ENCODE measurements at places on chromosomes 3 and 15.

GRCh38 chr15:89512631-89513030 is 16.2 kb upstream of the RHCG start:
- no peak for DNase-seq

DNA sequence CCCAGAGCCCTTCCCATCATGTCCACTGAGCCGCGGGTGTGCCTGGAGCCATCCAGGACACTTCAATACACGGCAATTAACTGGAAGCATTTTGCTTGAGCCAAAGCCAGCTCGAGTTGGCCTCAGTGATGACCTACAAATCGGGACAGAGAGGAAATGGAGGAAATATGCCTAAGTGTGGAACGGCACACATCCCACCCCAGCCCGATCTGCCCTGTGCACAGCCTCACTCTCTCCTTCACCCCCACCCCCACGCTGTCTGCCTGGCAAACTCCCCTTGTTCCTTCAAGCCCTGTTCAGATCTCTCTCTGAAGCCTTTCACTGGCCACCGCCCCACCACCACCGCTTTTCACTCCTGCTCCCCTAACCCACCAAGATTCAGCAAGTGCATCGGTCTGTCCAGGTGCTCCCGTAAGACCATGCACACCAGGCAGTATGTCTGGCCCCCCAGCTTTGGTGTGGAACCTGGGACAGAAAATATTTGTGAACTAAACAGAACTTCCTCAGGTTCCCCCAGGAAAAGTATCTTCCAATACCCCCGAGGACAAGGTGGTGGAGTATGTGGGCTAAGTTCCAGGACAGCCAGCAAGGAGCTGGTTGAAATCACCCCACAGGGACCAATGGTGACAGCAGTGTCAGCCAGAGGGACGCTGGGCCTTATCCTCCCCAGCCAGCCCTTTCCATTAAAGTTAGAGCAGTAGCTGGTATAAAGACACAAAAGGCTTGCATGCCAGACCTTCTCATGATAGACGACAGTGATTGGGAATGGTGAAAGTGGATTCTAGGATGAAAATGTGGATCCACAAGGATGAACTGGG is 83.7 kb downstream of the VGLL4 start:
- DNase-seq, result no peak

GRCh38 chr3:126170073-126170777 is 10.2 kb downstream of the ALDH1L1 start:
- no peak for DNase-seq

- peak; percentile 18 for DNase-seq
These were observed 408.0 kb downstream of the NAALADL2 start for GRCh38 chr3:175267121-175267531.

- no peak for DNase-seq
These were observed 52.1 kb upstream of the WDR72 start for GRCh38 chr15:53811530-53811929.

DNA sequence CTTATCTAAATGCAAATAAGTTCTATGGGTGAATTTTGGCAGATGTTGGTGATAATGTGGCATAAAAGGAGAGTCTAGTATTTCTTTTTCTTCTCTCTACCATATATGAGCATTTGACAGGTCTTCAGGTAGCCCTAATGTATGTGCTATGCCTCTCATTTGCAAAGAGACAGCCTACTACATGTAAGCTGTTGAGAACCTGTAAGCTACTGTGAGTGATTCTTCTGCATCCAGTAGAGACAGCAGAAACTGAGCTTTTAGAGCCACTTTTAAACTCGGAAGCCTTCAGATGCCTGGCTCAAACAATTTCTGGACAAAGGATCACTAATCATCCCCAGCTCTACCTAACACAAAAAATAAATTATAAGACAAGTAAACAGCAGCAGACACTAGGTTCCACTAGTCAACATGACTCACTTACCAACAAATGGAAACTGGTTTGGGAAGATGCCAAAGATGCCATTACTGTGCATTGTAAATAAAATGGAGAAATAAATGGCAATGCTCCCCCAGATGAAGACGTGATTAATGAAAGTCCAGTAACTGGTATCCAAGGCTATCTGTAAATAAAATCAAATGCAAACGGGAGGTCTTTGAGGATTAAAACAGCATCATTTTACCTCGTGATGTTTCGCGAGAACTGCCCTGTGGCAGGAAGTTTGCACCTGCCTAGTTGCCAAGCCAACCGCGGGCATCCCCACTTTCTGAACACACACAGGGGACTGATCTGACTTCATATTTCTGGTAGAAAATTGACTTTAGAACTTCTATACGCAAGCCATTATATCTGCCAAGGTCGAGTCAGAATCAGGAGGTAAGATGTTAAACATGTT is 245.3 kb downstream of the DTWD1 start:
- DNase-seq, result no peak

GRCh38 chr15:61749169-61749568 is 311.1 kb downstream of the VPS13C start:
- no peak for DNase-seq

GRCh38 chr3:168612671-168613070 is 516.9 kb upstream of the GOLIM4 start:
- no peak for DNase-seq

GRCh38 chr3:123334056-123334455 is 114.8 kb downstream of the ADCY5 start:
- DNase-seq, result no peak

DNA sequence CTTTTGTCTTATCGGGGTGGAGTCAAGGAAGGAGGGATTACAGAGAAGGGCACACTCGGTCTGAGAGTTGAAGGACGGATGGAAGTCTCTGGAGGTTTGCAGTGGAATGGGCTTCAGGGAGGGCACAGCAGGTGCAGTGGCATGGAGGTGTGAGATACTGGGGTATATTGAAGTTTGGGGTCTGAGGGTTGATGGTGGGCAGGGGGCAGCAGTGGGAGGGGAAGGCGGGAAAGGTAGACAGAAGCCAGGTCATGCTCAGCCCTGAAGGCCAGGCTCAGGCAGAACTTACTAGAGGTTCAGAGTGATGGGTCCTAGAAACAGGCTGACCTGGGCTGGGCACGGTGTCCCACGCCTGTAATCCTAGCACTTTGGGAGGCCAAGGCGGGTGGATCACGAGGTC is 52.7 kb downstream of the HRH1 start:
- no peak for DNase-seq

GRCh38 chr15:32723171-32723948 is 5.6 kb downstream of the GREM1 start:
- no peak for DNase-seq

GRCh38 chr3:123749711-123750110 is 134.4 kb downstream of the MYLK start:
- peak; percentile 67 for DNase-seq

GRCh38 chr15:89391685-89392257 is 57.1 kb upstream of the POLG start:
- no peak for DNase-seq

GRCh38 chr3:142095841-142096240 is 53.5 kb downstream of the TFDP2 start:
- DNase-seq, result no peak

DNA sequence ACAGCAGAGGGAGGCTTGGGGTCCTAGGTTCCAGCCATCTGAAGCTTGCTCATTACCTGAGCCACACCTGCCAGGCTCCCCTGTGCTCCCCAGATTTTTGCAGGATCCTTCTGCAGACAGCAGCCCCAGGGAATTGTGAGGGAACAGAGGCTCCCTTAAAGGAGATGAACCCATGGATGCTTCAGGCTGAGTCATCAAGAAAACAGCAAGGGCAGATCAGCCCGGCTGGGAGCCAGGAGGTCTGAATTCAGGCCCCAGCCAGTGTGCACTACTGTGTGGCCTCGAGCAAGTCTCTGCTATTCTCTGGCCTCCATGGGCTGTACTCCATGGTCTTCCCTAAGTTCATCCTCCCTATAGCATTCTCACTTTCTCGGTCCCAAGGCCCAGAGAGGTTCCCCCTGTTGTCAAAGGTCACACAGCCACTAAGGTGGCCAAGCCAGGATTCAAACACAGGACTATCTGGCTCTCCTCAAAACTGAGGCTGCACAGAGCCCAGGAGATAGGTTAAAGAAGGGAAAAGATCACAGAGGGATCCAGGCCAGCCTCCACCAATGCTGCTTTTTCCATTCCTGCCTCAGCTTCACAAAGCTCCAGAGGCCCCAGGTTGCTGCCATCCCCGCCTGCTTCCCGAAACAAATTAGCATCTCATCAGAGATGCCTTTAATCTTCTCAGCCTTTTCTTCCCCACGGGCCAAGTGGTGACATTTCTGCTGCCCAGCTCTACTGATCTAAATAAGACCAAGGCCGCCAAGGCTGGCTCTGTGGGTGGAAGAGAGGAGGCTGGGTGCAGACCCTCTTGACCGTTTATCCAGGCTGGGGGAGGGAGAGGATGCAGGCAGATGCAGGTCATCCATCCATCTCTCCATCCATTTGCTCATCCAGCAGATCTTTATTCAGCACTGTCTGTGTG is 21.2 kb upstream of the GRIP2 start:
- peak; percentile 63 for DNase-seq

GRCh38 chr3:191699546-191699945 is 238.6 kb downstream of the PYDC2 start:
- no peak for DNase-seq

DNA sequence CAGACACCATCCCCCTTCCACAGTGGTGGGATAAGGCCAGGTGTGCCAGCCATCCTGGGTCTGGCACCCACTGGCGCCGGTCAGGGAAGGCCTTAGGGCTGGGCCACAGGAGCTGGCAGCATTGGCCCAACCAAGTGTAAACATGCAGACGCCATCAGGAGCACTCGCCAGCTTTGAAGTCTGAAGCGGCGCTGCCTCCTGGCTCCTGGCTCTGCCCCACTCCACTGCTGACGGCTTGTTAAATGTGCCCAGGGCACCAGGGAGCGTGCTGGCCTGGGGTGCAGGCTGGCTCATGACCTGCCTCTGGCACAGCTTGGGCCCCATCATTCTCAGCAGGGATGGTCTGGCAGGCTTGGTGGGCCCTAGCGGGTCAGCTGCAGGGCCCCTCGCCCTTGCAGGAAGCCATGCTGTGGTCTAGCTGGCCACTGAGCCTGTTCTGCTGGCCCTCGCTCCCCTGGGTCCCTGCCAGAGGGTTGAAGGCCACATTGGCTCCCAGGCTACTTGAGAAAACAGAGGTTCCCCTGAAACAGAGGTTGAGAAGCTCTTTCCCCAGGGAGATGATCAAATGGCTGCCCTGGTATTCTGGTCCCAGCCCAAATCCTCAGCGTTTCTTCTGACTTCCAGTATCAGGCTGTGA is 116.6 kb downstream of the DNAJB8 start:
- DNase-seq, result no peak

DNA sequence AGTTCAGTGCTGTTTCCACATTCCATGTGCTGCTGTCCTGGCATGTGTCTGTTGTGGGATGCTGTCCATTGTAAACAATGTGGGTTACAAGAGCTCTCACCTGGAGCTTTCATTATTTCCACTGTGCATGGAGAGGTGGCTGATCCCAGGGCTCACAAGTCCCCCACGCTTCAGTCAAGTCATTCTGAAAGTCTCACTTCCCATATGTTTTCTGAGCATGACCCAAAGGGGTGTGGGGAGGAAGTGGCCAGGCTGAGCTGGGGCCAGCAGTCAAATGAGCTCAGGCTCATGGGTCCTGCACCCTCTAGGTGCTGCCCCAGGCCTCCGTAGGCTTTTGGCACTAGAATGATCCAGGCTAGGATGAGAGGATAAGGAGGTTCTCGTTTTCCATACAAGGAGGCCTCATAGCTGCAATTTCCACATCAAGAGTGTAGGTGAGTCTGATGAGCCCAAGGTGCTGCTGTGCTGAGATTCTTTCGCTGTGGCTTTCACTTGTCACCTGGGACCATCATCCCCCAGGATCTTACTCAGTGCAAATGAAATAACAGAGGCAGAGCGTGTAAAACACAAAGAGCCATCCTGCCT is 22.0 kb downstream of the STARD5 start:
- DNase-seq, result no peak

DNA sequence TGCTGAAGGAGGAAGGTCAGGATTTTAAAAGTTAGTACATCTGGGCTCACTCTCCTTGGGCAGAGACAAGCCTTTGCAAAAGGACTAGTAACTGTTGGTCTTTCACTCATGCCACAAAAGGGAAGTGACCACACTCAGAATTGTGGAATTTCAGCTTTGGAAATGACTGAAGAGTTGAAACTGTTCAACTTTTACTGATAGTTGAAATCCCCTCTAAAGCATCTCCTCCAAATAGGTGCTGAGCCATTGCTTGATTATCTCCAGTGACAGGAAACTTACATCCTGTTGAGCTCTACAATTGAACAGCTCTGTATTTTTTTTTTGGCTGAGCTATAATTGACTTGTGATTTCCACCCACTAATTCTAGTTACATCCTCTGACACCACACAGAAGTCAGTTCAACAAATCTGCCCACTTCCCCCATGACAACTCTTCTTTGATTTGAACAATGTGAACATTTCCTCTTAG is 254.8 kb upstream of the TPRG1 start:
- DNase-seq, result no peak

Measured in AG08396 (cell line).